ENCODE measurements at places on chromosomes 1 and 21.

GRCh38 chr1:231778009-231778719 is 151.6 kb downstream of the DISC1 start:
- DNase-seq, result no peak

DNA sequence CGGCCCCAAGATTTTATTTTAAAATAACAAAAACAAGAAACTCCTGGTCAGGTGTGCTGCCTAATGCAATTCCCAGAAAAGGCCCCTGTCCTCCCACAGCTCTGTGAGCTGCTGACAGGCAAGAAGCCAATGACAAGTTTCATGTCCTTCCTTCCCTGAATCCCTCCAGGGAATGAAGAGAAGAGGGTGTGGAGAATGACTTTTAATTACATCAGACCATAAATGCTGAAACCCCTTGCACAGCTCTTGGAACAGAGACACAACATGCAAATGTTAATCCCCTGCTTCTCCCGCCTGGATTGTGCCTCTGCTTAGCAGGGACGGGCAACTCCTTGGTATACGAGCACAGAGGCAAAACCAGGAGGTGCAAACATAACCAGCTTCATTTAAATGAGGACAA is 228.1 kb upstream of the CAMK1G start:
- no peak for DNase-seq

GRCh38 chr1:37932759-37933158 is 14.1 kb downstream of the INPP5B start:
- DNase-seq, result no peak

DNA sequence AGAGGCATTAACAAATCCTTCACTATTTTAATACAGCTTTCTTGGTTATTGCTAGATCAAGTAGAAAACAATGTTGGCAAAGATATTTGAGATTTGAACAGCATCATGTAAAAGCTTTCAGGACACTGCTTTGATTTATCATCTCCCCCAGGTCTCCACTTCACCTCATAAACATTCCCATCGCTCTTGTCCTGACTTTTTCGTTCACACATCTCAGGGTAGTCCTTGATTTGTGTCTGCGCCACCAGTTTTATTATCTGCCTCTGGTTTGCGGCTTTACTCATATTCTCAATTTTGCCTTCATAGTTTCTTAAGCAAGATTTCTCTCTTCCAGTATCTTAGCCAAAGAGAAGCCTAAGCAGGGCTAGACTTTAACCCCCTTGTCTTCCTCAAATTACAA is 63.5 kb upstream of the ROR1 start:
- DNase-seq, result no peak

- DNase-seq, result no peak
Measured at GRCh38 chr1:200889571-200889970, 5.1 kb upstream of the INAVA start.

DNA sequence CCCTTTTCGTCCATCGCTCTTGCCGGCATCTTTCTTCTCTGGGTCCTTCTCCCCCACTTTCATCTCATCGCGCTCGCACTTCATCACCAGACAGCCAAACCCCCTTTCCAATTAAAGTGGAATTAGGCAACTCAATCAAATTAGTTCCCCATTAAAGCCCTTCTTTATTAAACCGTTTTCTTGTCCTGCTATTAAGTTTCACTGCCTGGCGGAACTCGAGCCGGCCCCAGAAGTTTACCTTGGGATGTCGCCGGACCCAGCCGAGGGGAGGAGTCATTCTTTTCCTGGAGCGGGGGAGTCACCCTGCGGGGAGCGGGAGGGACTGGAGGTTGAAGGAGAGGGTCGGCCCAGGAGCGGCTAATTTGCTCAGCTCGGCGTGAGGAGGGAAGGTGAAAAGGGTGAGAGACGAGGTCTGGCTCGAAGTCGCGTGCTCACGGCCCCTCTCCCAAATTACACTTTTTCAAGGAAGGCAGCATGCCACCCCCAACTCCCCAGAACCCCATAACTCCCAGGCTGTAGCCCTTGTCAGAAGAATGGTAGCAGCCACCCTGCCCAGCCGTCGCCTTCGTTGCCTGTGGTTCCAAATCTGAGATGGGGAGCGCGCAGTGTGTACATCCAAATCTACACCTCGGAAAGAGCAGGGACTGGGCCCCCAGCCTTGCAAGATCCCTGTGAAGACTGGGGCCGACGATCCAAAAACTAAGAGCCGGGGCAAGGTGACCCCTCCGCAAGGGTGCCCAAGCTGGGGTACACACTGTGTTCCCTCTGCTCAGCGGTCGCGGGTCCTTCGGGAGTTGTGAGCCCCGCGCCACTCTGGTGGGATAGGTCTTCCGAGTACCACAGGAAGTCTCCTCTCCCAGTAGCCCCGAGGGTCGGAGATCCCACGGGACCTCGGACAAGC is 6.4 kb downstream of the DMRTA2 start:
- no peak for DNase-seq

- DNase-seq, result no peak
Measured at GRCh38 chr1:87867626-87868025, 538.9 kb downstream of the LMO4 start.

DNA sequence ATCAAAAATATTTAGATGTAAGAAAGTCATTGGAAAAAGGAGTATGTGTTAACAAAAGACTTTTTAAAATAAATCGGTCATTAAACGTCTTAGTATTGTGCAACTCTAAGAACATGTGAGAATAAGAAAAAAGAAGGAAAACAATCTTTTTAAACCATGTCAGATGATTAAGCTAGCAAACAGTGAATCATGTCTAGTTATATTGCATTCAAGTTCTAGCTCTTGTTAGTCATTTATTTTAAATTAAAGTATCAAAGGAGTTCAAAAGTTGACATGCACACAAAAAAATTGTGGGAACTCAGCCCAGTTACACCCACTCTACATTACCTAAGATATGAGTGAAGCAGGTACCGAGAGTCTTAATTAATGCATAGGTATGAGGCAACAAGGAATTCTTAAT is 9.8 kb downstream of the FRRS1 start:
- no peak for DNase-seq

DNA sequence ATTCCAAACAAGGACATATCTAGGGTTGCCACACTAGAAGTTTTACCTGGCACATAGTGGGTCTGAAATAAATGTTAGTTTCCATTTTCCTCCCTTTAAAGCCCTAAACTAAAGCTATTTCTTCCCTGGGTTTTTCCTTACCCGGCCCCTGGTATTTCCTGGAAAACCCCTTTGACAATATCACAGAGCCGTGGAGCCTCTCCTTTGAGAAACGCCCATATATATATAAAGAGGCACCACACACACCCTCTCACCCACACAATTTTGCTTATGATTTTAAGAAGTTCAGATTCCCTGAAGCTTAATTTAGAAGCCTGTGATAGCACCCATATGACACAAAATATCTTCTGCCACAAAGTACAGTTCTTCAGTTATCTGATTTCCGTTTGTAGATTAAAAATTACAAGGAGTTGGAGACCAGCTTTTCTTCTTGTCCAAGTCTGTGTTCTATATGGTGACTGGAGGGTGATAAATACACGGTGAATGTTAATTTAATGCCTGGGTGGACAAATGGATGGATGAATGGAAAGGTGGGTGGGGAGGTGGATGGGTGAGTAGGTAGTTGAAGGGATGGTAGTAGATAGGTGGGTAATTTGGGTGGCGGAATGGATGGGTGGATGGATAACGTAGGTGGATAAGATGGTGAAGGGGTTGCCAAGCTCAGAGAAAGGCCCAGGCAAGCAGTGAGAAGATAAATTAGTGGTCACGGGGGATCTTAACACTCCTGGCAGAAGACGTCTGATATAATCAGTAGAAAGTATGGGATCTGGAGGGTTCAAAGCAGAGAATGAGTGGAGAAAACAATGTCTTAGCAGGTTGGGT is 154.4 kb upstream of the FGGY start:
- no peak for DNase-seq

DNA sequence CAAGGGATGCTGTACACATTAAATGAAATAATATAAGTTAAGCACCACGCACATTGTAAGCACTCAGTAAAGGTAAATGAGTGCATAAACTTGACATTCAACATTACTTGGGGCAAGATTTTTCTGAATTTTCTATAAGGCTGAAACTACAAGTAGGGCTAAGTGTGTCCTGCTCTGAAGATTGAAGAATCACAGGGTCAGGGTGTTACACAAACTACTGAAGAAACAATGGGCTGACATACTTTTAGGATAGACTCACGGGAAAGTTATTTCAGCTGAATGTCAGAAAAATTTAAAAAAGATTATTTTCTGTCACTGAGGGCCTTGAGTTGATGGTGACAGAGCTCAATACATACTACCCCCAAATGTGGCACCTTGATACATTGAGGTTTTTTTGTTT is 644.2 kb upstream of the PLXNA2 start:
- no peak for DNase-seq

DNA sequence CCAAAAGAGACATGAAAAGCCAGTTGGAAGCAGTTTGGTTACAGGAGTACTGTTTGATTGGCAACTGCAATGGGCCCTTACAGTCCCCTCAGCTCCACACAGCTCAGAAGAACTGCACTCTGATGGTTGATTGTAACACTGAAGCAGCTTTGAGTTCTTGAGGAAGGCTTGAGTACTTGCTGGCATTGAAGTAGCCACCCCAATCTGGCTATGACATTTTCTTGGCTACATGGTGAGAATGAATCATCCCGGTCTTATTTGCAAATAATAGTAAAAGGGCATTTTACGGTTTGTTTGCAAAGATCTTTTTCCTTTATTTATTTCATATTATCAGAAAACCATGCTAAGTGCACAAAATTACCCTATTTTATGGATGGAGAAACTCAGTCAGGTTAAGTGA is 159.7 kb upstream of the BEND5 start:
- no peak for DNase-seq

- no peak for DNase-seq
Measured at GRCh38 chr1:107450899-107451664, 310.2 kb downstream of the NTNG1 start.

- DNase-seq, result no peak
Measured at GRCh38 chr1:36874271-36875060, 159.8 kb downstream of the GRIK3 start.

- DNase-seq, result no peak
Measured at GRCh38 chr1:155006601-155007101, 4.0 kb downstream of the ZBTB7B start.

DNA sequence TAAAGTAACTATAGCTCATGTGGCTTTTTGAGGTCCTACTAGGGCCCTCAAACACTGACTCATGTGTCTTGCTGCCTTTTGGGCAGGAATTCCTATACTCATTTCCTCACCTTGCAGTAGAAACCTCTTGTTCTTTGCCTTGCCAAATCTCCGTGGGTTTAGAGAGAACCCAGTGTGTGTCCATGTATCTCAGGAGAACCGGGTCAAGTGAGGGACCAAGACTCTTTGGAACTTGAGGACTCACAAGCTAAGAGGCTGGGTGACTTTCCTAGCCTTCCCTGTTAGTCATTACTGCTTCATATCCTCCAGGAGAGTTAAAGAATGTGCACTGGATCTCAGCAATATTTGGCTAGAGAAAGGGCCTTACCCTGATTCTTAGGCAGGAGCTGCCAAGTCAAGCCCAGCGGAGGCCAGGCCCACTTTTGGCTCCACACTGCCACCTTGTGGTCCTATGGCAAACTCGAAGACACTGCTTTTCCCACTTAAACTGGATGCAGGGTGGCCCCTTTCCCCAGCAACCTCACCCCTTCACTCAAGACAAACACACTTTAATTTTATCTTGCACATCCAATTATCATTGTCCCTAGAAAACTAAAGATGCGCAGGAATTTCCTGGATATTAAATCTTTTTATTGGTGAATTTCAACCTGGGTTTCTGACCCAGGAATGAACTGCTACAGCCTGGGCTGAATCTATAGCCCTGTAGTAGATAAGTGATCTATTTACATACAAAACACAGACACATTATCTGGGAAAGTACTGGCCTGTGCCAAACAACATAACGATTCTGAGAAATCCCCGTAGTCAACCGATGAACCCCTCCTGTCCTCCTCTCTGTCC is 10.6 kb downstream of the AVPR1B start:
- peak; percentile 71 for DNase-seq

- no peak for DNase-seq
Measured at GRCh38 chr1:168427051-168427450, 116.7 kb downstream of the XCL2 start.

GRCh38 chr1:203638103-203638475 is 11.5 kb downstream of the ATP2B4 start:
- DNase-seq, result no peak

- DNase-seq, result no peak
Measured at GRCh38 chr1:48082271-48082962, 85.2 kb upstream of the TRABD2B start.

DNA sequence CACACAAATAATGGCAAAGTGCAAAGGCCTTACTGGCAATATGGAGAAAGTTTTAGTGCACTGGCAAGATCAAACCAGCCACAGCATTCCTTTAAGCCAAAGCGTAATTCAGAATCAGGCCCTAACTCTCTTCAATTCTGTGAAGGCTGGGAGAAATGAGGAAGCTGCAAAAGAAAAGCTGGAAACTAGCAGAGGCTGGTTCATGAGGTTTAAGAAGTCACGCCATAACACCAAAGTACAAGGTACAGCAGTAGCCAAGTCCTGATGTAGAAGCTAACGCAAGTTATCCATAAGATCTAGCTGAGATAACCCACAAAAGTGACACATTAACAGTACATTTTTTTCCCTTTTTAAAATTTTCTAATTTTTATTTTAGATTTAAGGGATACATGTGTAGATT is 57.1 kb downstream of the SLC27A3 start:
- no peak for DNase-seq

DNA sequence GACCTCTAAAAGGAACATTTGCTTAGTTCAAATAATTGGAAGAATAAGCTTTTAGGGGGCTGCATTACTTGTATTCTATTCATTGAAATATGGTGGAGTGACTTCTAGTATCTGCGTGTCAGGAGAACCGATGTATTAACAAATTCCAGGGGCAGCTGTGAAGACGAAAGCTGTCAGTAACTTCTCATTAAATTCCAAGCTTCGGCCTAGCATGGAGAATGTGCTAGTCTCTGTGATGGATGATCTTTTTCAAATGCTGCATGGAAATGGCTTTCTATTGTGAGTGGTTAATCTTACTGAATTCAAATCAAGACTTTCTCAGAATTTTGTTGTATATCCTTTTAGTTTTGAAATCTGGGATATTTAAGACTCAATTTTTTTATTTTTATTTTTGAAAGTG is 429.9 kb downstream of the ADGRL2 start:
- no peak for DNase-seq
